ENCODE measurements at places on chromosomes 3 and 15.

GRCh38 chr15:75212200-75212858 is 10.6 kb downstream of the C15orf39 start:
- DNase-seq: no peak

DNA sequence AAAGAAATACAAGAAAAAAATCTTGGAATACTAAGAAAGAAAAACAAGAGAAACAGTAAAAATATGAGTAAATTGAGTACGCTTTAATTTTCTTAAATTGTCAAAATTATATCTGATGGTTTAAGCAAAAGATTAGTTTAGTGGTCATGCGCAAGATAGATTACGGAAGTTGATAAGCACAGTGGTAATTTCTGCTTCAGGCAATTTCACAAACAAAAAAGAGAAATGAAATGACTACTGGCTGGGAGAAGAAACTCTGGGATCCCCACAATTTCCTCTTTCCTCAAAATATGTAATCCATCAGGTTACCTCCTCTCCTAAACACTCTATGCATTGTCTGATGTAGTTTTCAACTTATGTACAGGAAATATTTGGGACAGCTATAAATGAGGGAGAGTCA is 9.0 kb downstream of the MYD88 start:
- no peak for DNase-seq

- DNase-seq: no peak
Measured at GRCh38 chr15:68045289-68046265, 8.5 kb upstream of the PIAS1 start.

GRCh38 chr3:195895078-195895860 is 13.1 kb downstream of the TNK2 start:
- DNase-seq: peak; percentile 61

DNA sequence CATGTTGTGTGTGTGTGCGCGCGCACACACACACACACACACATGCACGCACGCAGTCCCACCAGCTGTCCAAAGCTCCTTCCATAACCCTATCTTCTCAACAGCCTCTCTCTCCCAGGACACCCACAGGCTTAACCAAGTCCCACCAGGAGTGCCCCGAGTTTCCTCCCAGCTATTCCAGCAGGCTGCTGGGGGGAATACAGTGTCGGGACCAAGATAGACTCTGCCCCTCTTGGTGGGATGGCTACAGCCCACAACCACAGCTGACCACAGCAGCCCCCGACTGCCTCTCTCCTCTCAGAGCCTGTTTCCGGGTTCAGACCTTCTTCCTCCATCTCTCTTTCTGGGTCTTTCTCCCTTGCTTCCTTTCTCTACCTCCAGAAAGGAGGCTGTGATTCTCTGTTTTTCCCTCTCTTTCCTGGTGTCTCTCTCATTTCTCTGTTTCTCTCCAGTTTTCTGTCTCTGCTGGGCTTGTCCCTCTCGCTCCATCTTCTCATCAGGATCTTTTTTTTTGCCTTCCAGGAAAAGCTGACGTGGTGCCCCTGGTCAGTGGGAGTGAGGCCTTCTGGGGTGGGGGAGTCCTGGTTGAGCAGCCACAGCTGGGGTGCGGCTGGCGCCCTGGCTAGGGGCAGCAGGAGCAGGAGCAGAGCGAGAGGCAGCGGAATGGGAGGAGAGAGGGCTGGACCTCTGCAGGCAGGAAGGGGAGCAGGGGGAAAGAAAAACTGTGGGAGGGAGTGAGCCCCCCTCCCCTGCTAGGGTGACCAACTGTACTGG is 3.3 kb upstream of the ISLR start:
- no peak for DNase-seq

- peak; percentile 93 for DNase-seq
Measured at GRCh38 chr3:12869035-12869621, 27.8 kb upstream of the RPL32 start.

DNA sequence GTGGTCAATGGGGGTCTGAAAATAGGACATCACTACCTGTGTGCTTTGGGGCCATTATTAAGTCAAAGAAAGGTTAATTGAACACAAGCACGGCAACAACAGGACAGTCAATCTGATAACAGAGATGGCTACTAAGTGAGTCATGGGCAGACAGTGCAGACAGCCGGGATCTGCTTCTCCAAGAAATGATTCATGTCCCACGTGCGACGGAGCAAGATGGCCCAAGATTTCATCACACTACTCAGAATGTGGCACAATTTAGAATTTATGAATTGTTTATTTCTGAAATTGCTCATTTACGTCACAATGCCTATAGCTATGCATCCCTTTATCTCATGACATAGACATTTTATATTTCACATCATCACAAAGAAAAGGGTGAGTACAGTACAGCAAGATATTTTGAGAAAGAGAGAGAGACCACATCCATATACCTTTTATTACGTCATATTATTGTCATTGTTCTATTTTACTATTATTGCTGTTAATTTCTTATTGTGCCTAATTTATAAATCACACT is 770.6 kb upstream of the NR2F2 start:
- no peak for DNase-seq

- no peak for DNase-seq
Measured at GRCh38 chr15:48041454-48041853, 79.3 kb upstream of the SLC24A5 start.

GRCh38 chr15:50095938-50096821 is 22.9 kb downstream of the ATP8B4 start:
- DNase-seq: no peak

DNA sequence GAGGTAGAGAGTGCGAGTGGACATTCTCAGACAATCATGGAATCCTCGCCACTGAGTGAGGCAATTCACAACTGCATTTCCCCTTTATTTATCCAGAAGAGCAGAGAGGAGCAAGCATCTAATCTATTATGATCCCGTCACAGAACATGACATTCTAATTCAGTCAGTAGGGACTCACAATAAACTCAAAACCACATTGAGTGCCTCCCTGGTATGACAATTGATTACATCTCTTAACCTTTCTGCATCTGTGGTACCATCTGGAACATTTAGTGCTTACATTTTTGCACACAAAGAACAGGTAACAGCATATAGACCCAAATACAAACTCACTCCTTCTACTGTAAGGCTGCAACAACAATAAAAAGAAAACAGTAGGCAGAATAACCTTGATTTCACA is 517.2 kb downstream of the GBE1 start:
- no peak for DNase-seq

GRCh38 chr3:41405466-41405865 is 206.2 kb downstream of the CTNNB1 start:
- DNase-seq: no peak

DNA sequence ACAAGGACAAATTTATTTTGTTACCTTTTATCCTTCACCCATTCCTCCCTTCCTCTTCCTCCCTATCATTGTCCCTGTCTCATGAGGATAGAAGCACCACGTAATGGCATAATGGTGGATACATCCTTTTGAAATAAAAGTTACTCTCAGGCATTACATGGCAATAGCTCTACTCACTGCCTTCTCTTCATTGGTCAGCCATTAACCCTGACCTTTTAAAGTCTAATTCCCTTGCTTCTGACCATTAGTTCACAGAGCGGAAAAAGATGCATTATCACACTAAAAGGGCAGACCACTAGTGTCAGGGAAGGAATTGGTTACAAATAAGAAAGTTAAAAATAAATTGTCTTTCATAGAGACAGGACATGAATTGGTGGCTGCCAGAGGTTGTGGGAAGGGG is 54.6 kb upstream of the EIF1B start:
- DNase-seq: no peak

DNA sequence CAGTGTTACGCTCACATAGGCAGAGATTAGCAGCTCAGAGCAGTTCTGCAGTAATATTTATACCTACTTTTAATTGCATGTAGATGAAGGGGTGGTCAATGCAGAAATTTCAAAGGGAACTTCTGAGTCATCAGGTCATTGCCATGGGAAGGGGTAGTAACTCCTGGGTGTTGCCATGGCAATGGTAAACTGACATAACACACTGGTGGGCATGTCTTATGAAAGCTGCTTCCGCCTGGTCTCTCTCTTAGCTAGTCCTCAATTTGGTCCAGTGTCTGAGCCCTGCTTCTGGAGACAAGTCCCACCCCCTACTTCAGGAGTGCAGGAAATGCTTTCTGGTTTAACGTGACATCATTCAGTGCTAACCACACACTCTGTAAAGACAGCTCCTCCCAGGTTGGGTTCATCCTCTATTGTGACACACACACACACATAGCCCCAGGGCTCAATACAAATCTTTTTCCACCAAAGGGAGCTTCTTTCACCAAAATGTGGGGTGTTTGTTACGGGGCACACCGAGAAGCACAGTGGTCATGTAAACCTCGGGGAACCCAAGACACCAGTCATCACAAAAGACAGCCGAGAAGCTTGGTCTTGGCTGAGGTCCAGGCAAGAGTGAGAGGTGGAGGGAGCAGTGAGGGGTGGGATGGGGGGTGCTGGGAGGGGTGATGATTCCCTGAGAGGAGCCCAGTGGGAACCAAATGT is 74.5 kb downstream of the TLE3 start:
- no peak for DNase-seq

DNA sequence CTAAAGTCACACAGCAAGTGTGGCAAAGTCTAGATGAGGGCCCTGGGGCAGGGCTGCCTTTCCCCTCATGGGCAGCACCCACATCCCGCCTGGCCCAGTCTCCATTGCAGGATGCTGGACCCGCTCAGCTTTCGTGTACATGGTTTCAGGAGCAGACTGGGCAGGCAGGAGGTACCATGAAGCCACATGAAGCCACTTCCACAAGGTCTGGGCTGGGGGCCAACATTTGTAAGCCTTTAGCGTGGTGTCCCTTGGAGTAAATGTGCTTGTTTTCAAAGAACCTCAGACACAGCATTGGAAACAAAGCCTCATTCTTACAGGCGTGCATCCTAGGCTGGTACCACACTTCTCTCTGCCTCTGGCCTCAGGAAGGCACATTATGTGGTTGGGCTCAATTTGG is 34.5 kb downstream of the UMPS start:
- DNase-seq: no peak

- peak; percentile 2 for DNase-seq
Measured at GRCh38 chr3:30437171-30437601, 169.2 kb upstream of the TGFBR2 start.

- DNase-seq: no peak
Measured at GRCh38 chr3:4241595-4242170, 61.5 kb upstream of the SETMAR start.

DNA sequence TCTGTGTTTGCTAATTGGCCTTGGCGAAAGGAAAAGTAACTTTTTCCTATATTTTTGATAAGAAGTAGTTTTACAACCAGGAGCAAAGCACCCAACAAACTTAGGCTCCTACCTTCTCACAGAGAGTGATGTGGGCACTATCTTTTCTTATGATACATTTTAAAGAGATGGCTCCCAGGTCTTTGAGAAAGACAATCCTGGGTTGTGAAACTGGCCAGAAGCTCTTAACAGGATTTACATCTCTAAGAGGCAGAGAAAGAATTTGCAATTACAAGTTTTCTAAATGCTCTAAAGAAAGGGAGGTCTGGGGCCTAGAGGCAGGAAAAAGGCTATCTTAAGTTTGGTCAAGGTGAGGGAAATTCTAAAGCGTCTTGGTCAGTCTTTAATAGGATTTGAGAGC is 609.7 kb downstream of the VGLL3 start:
- no peak for DNase-seq

DNA sequence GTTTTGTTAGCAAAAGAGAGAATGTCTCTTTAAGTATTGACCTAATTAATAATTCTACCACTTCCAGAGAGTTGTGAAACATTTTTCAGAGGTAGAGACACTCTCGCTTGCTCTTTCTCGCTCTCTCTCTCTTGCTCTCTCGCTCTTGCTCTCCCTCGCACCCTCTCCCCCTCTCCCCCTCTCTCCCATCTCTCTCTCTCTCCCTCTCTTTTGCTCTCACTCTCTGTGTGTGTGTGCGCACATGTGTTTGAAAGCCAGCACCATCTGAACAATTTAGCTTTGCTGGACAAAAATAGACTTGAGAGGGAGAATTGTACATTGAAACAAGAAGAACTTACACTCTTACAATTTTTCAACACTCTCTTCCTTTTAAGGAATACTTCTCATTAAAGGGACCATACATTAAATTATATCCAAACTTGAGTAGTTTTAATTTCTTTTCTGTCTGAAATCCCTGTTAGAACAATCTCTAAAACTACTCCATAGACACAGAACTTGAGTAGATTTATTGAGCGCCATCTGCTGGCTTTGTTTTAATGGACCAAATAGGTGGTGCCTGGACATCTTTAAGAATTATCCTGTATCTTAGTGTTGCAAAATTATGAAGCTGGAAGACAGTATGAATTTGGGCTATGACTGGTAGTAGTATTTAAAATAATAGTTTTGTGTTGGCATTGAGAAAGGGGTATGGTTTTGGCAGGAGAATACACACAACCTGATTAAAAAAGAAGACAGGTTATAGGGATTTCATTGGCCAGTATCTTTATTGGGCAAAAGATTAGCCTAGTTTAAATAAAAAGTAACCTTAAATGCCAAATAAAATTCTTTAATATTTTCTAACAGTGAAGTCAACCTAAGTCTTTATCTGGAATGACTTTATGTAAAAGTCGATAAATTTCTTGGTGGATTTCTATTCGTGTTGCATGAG is 124.6 kb downstream of the AKAP13 start:
- DNase-seq: peak; percentile 66

DNA sequence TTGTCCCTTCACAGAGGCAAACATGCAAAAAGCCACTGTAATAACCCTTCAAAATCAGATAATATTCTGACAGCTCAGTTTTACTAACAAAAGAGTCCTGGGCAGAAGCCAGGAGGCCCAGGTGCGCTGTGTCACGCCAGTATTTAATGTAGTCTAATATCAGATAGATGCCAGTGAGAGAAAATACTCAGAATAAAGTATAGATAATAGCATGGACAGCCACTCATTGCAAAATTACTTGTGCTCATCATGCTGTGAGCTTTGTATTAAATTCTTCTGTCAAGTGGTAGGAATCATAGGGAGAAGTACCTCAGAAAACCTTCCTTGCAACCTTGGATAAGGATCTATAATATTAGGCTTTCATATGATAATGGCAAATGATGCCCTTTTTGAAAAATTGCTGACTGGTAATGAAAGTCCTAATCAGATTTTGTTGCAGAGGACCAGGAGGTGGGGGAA is 1154.3 kb downstream of the ROBO1 start:
- no peak for DNase-seq

DNA sequence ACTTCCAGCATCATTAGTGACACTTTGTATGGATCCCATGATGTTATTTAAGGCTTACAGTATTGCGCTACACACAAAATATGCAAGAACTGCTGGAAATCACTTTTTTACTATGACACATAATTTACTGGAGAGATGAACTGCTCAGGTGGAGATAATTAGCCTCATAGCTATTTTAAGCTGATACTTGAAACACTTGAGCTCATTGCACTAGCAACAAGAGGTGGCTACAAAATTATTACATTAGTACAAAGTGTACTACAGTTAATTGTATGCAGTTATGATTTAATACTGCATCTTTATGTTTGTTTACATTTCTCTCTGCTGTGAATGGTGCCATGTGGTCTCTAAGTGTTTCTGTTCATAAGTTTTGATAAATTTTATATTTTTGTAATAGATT is 6.5 kb upstream of the LZTFL1 start:
- DNase-seq: no peak
